Naive thymus-derived CD4-positive, alpha-beta T cell (primary cell): ENCODE measurements at places on chromosomes 3 and 15.
A peak's percentile ranks its signal among the peaks of the same experiment; 100 is the strongest.

- peak; percentile 5 for DNase-seq
Observed at GRCh38 chr3:183824761-183825455, 469 bp downstream of the MAP6D1 start.

DNA sequence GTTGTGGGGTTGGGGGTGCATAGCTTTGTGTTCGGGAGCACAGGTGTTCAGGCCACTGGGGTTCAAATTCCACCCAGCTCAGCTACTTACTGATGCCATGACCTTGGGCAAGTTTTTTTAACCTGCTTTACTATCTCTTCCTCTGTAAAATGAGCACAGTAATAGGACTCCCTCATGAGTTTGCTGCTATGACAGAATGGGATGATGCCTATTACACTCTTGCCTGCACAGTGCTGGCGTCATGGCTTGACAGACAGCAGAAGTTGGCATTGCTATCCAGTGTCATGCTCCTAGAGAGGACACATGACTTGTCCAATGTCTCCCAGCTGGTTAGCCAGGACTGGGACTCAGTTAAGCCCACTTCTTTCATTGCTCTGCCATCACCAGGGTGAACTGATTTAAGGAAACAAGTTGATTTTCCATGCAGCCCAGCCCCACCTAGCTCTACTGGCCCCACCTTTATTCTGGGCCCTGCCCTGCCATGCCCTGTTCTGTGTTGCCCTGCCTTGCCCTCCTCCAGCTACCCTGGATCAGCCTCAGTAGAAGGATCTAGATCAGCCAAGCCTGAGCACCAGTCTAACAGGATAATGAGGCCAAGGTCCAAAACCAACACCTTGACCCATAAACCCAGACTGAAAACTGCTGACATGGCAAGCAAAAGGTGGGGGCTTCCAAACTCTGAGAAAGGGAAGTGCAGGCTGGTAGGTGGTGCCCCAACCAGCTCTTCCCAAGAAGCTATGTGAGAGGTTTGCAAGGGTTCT, 155.8 kb upstream of the ATP11B start:
- no peak for DNase-seq

DNA sequence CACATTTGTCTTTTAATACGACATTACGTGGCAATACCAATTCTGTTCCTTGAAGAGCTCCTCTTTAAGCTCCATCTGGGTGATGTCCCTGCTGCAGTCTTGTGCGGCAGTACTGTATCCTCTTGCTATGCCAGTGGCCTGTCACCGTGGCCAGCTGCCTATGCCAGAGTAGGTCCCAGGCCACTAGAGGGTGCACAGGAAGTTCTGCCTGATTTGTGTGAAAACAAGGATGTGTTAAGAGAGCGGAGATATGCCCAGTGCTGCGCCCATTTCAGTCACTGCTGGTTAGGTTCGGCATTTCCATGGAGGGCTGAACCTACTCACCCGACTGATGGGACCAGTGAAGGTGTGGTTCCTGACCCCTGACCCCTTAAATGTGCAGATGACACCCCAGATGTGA, 25.2 kb downstream of the NIPA1 start:
- no peak for DNase-seq

GRCh38 chr3:16490062-16490619, 23.4 kb downstream of the RFTN1 start:
- DNase-seq, result no peak

- DNase-seq, result no peak
Observed at GRCh38 chr3:133761605-133762484, 15.7 kb downstream of the TF start.

- no peak for DNase-seq
Observed at GRCh38 chr3:48156163-48156562, 32.1 kb downstream of the CDC25A start.

- no peak for DNase-seq
Observed at GRCh38 chr3:100457811-100458210, 34.6 kb upstream of the TMEM45A start.

- no peak for DNase-seq
Observed at GRCh38 chr15:60381148-60381788, 16.5 kb downstream of the ANXA2 start.

GRCh38 chr3:133237380-133237779, 162.5 kb upstream of the BFSP2 start:
- DNase-seq, result no peak
